Keratinocyte (primary cell): ENCODE measurements at places on chromosomes 16 and 17. TPM values are rescaled to one million over a fixed set of nuclear protein-coding genes. Genes with fewer than 3 reads are reported as not detected.
A peak's percentile ranks its signal among the peaks of the same experiment; 100 is the strongest.

GRCh38 chr17:43312011-43312410 is 78.2 kb upstream of the RNU2-1 start:
- no peaks in the 10 kb centered on the region for H3K36me3 ChIP-seq
- no peaks in the 10 kb centered on the region for H3K27me3 ChIP-seq
- no peak overlapping the region for H3K27ac ChIP-seq
- DNase-seq: no peak
- H3K4me1 ChIP-seq: no peaks in the 10 kb centered on the region
- no peak overlapping the region for H3K4me3 ChIP-seq

DNA sequence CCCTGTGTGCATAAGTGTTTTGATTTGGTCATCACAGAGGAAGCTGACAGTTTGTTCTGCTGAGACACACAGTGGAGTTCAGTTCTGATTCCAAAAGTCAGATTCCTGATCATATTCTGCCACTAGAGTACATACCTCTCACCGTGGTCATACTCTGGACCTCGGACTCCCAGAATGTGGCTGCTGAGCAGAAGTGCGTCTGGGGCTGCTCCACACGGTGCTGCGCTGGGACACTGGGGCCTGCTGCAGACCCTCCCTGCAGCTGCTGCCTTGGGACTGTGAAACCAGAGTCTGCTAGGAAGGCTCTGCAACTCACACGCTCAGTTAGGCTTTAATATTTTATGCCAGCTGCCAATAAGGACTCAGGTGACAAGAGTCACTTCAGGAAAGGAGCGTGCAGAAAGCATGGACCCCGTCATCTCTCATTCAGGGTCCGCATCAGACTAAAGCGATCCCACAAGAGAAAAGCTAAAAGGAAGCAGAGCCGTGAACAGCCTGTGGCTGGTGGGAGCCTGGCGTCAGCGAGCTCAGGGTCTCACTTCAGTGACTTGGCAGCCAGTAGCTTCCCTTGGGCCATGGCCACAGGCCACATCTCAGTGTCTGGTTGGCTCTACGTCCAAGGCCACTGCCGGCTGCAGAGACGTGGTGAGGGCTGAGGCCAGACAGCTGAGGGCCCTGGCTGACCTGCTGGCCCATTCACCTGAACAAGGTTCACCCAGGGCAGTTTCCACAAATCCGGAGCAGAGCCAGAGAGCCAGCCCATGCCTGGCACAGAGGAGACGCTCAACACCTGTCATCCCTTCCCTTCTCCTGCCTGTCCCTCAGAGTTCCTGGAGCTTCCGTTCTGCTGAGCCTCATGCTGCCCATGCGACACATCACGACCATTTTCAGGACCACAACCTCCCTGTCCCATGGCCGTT is 24.7 kb upstream of the KIFC3 start:
- no peaks in the 10 kb centered on the region for H3K27me3 ChIP-seq
- H3K4me1 ChIP-seq: peaks cover 10% of the 10 kb centered on the region
- no peak overlapping the region for H3K4me3 ChIP-seq

GRCh38 chr17:17510456-17511292 is 14.5 kb upstream of the RASD1 start:
- peaks cover 57% of the 10 kb centered on the region for H3K27me3 ChIP-seq
- H3K27ac ChIP-seq: no peak overlapping the region
- H3K4me1 ChIP-seq: peaks cover 10% of the 10 kb centered on the region
- no peak for DNase-seq

GRCh38 chr16:53090591-53091411 is 36.0 kb downstream of the CHD9 start:
- H3K4me1 ChIP-seq: peaks cover 53% of the 10 kb centered on the region
- no peaks in the 10 kb centered on the region for H3K36me3 ChIP-seq
- no peak for DNase-seq
- peak overlapping the region; percentile 25 for H3K4me3 ChIP-seq

DNA sequence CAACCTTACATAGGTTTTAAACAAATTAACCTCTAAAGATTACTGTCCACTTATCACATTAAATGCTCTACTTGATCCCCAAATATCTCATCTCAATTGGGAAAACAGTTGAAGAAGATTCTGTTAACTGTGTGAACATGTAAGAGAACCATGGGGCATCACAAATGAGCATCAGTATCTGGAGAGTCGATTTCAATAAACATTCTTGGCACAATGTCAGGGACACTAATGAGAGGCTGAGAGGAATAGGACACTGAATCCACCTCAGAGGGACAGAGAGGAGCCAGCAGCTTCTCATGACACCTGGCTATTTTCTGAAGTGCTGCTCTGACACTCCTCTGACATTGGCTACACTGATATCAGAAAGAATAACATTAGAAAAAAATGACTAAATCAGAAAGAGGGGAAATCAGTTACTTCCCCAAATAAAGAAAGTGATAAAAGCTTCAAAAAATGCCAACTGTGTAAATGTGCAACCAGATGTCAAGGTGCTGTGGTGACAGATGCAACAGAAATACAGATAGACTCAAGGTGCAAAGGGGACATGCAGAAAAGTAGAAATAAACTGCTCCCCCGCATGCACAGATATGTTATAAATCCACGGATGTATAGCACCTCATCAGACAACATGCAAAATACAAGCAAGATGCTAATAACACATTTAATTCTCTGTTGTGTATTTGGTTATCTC is 67.4 kb downstream of the SNX11 start:
- peaks cover 5% of the 10 kb centered on the region for H3K27me3 ChIP-seq
- no peaks in the 10 kb centered on the region for H3K36me3 ChIP-seq
- no peak for DNase-seq
- no peak overlapping the region for H3K27ac ChIP-seq
- H3K4me1 ChIP-seq: no peaks in the 10 kb centered on the region
- H3K4me3 ChIP-seq: no peak overlapping the region

DNA sequence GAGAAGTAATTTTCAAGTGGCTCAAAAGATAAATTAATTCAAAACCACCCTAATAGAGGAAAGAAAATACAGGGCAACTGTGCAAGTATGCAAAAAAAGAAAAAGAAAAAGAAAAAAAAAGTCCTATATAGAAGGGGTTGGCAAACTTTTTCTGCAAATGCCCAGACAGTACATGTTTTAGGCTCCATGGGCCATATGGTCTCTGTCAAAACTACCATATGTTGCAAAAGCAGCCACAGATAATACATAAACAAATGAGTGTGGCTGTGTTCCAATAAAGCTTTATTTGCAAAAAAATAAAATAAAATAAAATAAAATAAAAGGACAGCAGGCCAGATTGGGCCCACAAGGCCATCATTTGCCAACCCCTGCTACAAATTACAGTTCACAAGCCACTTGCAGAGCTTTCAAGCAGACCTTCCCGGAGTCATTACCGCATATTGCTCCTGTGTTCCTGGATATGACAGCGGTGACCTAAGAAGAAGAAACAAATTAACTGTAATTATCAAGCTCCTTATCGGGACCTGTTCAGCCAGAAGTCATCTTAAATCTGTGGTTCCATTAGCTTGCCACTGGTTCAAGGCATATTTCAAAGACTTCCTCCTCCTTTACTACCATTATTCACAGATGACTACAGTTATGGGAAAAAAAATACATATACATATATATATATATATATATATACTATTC is 15.9 kb downstream of the ZC3H7A start:
- no peak overlapping the region for H3K4me3 ChIP-seq
- H3K36me3 ChIP-seq: peaks cover 5% of the 10 kb centered on the region
- H3K27ac ChIP-seq: peak overlapping the region; percentile 78
- DNase-seq: no peak
- H3K27me3 ChIP-seq: no peaks in the 10 kb centered on the region
- H3K4me1 ChIP-seq: peaks cover 35% of the 10 kb centered on the region

DNA sequence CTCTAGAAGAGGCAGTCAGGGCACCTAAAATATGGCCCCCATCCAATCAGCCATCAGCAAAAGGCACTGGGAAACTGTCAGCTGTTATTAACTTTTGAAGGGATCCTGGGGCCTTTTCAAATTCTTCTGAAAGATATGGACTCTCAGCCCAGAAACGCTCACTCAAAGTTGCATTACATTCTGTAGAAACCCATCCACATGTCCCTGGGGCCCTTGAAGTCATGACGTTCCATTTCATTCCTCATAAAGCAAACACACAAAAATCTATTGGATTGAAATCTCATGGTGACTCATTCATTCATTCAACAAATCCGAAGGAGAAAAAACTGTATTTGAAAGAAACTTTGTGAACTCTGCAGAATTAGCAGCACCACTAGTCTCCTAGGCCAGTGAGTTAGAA is 215.3 kb downstream of the C16orf95 start:
- H3K4me1 ChIP-seq: no peaks in the 10 kb centered on the region
- H3K4me3 ChIP-seq: no peak overlapping the region
- no peaks in the 10 kb centered on the region for H3K36me3 ChIP-seq
- no peak for DNase-seq
- no peak overlapping the region for H3K27ac ChIP-seq

GRCh38 chr16:10090816-10091215 is 91.4 kb downstream of the GRIN2A start:
- H3K27ac ChIP-seq: no peak overlapping the region
- no peaks in the 10 kb centered on the region for H3K27me3 ChIP-seq

DNA sequence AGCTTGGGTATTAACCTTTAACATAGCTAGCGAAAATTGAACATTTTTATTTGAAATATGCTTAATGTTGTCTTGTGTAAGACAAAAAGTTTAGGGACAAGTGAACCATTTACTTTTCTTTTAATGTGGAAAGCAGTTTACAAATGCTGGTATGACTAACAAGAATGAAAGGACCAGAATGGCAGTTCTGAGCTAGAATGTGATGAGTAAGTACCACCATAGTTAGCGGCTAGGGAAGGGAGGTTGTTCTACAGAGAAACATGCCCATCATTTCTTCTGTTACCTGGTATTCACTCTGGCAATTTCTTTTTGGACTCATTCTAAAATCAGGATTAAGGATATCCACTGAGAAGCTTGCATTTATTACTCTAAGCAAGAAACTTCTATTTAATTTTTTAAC is 121.1 kb downstream of the WWOX start:
- no peaks in the 10 kb centered on the region for H3K36me3 ChIP-seq
- no peak overlapping the region for H3K4me3 ChIP-seq
- H3K27ac ChIP-seq: no peak overlapping the region
- no peaks in the 10 kb centered on the region for H3K27me3 ChIP-seq
- no peak for DNase-seq
- H3K4me1 ChIP-seq: no peaks in the 10 kb centered on the region

DNA sequence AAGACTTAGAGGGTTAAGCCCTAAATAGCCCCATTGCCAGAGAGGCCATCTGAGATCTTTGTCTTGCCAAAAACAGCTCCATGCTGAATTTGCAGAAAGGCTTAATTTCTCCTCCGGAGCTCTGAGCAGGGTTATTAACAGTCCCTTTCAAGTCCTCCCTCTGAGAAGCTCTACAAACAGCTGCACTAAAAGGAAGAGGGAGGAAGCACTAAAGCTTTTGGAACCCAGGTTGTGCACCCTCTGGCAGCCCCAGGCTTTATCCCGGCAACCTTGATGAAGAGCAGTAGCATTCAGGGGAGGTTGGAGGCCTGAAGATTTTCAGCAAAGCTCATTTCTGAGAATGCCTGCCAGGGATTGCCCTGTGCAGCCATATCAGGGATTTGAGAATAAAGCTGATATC is 554.7 kb downstream of the RBFOX1 start:
- H3K4me3 ChIP-seq: no peak overlapping the region
- H3K27ac ChIP-seq: no peak overlapping the region
- no peaks in the 10 kb centered on the region for H3K36me3 ChIP-seq
- H3K4me1 ChIP-seq: no peaks in the 10 kb centered on the region

PLXDC1 gene
- polyA plus RNA-seq: 0.06 to 0.35 TPM (median 0.33 TPM) in 3 replicates

CARD14 gene
- 0.23 to 1.6 TPM (median 0.49 TPM) in 3 replicates for polyA plus RNA-seq

DNAH2 gene
- 0.13 to 0.36 TPM (median 0.13 TPM) in 3 replicates for polyA plus RNA-seq

SLC12A3 gene
- polyA plus RNA-seq: 0.01 TPM in 1 of 3 replicates, not detected in the others

CCDC78 gene
- polyA plus RNA-seq: 2.0 to 4.1 TPM (median 2.5 TPM) in 3 replicates

NOXO1 gene
- 0.38 to 1.1 TPM (median 0.54 TPM) in 3 replicates for polyA plus RNA-seq

HBQ1 gene
- 0.13 to 0.89 TPM (median 0.20 TPM) in 3 replicates for polyA plus RNA-seq

FSCN2 gene
- not detected in 3 replicates for polyA plus RNA-seq

ZG16B gene
- polyA plus RNA-seq: 1.7 to 2.6 TPM (median 2.1 TPM) in 3 replicates

SLC5A11 gene
- polyA plus RNA-seq: 0.07 to 0.17 TPM in 2 of 3 replicates, not detected in the other

JPH3 gene
- polyA plus RNA-seq: 0.01 TPM in 2 of 3 replicates, not detected in the other

NPIPB8 gene
- polyA plus RNA-seq: 0.41 to 0.49 TPM in 2 of 3 replicates, not detected in the other

PRSS33 gene
- polyA plus RNA-seq: not detected in 3 replicates
